ENCODE measurements at places on chromosomes 11 and 22.

- DNase-seq: no peak
These were observed 107.1 kb upstream of the OPCML start for GRCh38 chr11:133639408-133639807.

GRCh38 chr11:66311470-66311964 lies 5.3 kb downstream of the CD248 start:
- no peak for DNase-seq

DNA sequence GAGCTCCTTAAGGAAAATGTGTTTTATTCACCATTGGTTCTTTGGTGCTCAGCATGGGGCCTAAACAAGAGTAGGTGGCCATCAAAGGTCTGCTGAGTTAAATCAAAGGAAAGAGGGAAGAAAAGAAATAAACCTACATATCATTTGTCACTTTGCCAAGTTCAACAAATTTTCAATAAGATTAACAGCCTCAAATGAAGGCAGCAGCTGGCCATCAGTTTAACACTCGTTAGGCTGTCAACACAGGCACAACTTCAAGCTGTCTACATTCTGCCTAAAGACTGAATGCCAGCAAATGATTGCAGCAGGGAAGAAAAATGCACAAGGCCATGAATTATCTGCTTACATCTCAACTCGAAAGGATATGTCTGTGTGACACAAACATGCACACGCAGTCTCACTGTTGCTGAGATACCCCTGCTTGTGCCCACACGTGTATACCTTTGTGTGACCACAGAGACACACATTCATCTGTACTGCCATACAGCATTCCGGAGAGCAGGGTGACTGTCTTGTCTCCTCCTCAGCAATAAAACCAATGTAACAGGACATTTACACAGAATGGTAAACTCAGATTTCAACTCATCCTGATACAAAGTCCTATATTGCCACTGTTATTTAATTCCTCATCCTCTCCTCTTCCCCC lies 40.1 kb downstream of the TRIM66 start:
- peak; percentile 74 for DNase-seq

DNA sequence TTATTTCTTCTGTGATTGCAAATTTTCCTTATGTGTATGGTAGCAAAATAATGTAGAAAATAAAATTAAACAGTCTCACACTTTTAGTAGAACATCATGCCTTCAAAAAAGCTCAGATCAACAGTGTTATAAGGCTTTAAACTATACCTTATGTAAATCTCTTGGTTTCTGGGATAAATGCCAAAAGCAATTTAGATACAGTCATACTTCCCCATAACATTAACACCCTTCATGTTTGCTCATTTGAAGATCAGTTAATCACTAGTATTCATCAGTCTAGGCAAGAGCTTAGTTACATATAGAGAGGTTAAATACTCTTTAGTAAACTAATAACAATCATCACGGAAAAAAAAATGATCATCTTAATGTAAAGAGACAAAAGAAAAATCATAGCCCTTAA lies 421.8 kb upstream of the ANO3 start:
- peak; percentile 16 for DNase-seq

DNA sequence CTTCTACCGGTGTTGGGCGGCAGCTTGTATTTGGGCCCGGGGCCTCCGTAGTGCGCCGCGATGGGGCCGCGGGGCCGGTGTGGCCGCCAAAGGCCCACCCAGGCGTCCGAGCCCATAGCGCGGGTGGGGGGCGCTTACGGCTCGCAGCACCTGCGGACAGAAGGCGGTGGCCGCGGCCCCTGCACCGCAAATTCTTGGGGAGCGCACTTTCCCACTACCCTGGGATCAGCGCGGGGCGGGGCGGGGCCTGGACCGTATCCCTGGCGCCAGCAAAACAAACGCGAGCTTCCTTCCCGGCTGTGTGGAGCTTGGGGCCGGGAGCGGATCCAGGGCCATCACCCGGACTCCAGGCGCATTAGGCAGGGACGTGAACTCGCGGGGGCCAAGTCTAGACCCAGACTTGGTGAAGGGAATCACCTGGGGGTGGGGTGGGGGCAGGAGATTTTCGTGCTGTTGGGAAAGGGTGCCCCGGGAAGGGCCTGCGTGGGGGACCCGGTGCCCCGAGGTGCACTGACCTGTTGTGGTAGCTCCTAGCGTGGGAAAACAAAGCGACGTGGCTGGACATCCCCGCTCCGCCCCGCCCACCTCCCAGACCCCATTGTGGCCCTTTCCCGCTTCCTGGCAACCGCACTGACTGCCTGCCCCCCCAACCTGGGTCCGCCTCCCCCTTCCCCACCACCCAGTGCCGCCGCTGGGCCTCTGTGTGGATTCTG lies 2.3 kb upstream of the TYMP start:
- DNase-seq: no peak

- DNase-seq: no peak
These were observed 39.2 kb upstream of the APOA1 start for GRCh38 chr11:116876656-116877055.
